Activated CD4-positive, CD25-positive, alpha-beta regulatory T cell treated with anti-CD3 and anti-CD28 coated beads, Interleukin-2, amount 50 U/mL, for 16 hours (primary cell): ENCODE measurements at places on chromosomes 11 and 22.

DNA sequence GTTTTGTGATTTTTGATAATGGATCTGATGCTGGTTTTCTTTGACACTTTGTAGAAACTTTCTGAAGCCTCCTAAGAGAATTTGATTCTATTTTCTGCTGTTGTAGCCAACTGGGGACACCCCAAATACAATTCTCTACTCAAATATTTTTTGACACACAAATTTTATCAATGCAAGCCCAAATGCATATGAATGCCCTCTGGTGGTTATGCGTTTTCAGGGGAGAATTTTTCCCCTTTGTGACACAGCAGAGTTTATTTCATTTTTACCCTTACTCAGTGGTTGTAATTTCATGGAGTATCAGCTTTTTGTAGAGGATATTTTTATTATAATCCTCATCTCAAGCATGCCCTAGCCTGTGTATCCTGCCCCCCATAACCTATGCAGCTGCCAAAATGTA lies 44.7 kb upstream of the MTMR2 start:
- no peak for DNase-seq

DNA sequence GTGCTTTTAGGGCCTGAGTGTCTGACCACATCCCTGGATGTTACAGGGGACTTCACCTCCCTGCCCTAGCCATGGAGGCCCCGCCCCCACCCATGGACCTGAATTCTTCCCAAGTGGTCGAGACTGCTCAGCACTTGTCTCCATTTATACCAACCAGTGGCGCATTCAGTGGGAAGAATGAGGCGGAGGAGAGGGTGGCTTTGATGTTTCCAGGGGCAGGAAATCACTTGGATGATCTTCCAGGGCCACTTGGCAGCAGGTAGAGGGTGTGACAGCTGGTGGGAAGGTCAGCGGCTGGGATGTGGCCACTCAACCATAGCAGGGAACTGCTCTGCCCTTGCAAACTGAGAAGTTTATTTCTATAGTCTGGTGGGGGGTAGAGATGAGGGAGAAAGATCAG lies 155.1 kb upstream of the BLID start:
- DNase-seq: no peak

GRCh38 chr11:123218451-123218850 lies 23.4 kb upstream of the CLMP start:
- DNase-seq: no peak

DNA sequence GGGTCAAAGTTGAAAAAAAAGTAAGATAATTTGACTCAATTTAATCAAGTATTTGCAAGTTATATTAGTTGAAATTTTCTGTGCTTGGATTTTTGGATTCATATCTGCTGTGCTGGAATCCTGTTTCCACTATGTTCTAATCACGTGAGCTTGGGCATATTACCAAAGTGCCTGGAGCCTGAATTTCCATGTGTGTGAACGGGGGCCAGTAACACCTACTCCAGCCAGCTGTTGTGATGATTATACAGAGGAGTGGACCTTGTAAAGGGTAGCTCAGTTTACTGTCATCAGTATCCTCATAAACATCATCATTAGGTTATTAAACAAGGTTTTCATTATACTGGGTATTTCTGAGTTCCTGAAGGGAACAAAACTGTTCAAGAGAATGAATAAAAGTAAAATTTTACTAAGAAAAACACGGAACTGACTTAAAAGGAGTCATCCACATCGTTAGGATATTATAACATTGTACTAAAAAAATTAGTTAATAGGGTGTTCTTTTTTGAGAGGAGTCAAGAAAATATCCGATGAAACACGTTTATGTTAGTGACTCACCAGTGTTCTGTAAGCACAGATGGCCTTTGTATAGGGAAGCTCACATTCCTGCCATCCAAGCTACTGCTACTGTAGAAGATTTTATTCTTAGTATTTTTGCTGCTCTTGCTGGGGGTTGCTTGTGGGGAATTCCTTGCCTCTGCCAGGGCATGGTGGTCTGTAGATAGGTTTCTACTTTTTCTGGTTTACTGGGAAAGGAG lies 144.1 kb downstream of the ARHGAP42 start:
- DNase-seq: no peak

- DNase-seq: no peak
These were observed at the start of gene BTBD18 for GRCh38 chr11:57751676-57752253. Gene BTBD18, minus strand, starts transcription at chr11:57751819. Its CDS starts 631 bp downstream, at chr11:57751188.

DNA sequence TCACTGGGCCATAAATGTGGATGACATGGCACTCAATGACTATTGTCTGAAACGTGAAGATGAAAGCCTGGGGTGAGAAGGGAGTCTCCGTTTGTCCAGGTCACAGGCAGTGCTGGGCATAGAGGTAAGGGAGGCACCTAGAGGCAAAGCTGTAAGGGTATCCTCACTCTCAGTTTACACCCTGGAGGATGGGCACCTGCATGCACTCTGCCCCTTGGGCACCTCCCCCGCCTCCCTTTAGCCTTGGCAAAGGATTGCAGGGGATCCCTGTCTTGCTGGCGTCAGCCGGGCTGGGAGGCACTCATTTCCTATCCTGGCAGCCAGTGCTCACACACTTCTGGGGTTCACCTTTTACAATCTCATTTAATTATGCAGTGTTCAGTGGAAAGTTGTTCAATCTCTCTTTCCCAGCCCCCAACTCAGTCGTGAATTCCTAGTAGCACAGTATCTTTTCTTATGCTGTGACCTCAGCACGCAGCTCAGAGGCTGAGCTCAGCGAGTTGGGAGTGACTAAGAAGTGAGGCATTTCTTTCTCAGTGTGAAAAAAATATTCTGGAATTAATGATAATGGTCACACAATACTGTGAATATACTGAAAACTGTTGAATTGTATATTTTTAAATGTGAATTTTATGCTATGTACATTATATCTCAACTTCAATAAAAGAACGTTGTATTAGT lies 866.6 kb downstream of the BRD1 start:
- no peak for DNase-seq

DNA sequence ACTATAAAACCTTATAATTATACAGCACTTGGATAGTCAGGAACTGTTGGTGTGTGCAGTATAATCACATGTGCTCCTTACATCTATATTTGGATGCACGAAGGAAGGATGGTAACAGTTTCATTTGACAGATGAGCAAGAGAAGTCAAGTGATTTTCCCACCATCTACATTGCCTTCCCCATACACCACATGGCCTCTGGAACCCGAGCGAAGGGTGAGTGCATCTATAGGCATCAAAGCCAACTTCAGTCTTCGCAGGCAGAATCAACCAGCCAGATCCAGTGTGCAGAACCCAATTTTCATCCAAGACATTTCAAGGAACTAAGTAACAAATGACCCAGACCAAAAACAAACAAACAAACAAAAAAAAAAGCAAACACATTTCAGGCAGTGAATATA lies 85.1 kb upstream of the BLID start:
- DNase-seq: no peak

DNA sequence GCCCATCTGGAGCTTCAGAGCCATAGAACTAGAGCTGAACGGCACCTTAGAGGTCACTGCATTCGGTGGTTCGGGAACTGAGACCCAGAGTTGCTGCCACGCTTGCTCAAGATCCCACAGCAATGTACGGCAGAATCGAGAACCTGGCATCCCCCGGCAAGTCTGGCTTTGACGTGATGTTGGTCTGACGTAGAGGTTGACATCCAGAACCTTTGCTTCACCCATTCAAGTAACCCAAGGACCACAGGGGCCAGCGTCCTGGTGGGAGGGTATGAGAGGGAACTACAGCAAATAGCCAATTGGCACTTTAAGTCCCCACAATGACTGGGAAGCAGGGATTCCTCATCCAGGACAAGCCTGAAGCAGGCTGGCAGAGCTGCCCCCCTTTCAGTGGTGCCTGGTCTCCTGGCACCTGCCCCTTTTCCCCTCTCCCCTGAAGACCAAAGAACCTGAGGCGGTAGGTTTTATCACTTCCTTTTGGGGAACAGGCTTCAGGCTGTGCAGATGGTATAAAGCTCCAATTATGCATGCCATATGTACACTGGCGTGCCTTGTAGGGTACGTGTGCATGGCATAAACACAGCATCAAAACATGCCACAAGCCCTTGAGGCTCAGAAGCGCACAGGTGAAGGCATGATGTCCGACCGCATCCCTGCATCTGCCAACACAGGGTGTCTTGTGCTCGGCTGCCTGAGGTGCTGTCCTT lies 15.3 kb upstream of the TEF start:
- DNase-seq: no peak

DNA sequence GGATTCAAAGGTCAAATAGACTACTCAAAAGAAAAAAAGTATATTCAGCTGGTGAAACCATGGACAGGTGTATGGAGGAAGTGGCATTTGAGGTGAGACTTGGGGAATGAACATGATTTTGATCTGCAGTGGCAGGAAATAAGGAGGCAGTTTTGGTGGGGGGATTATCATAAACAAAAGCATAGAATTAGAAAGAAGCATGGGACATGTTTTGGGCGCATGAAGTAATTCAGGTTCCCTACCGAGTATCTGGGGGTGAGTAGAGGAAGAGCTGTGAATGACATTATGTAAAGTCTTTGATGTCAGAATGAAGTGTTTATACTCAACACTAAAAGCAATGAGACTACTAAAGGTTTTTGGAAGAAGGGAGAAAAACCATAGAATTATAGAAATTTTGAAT lies 3.1 kb downstream of the CLMP start:
- DNase-seq: no peak

DNA sequence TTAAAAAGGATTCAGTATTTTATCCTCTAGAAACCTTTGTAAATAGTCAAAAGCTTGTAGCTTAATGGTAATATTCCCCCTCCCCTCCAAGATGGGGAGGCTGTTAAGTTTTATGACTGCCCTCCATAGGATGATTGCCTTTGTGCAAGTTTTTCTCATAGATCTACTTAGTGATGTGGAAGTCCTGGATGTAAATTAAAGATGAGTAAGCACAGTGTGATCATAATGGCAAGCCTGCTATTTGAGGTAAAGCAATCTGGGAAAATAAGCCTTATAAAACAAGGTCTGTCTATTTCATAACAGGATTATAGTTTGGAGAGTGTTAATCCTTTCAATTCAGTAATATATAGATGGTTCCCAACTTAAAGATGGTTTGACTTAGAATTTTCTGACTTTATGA lies 216.3 kb downstream of the DDX10 start:
- no peak for DNase-seq

DNA sequence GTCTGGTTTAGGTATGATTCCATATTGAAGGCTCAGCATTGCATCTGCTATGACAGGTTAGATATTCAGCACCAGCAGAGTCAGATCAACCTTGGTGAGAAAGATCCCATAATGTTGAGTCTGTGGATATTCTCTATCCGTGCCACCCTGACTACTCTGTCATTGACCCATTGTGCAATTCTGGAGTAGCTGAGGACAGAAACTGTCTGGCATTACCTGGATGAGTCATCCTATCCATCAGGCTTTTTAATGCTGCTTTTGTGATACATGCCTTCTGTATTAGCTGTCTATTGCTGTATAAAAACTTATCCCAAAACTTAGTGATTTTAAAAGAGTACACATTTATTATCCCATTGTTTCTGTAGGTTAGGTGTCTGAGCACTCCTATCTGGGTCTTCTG lies 189.1 kb upstream of the FAT3 start:
- no peak for DNase-seq

DNA sequence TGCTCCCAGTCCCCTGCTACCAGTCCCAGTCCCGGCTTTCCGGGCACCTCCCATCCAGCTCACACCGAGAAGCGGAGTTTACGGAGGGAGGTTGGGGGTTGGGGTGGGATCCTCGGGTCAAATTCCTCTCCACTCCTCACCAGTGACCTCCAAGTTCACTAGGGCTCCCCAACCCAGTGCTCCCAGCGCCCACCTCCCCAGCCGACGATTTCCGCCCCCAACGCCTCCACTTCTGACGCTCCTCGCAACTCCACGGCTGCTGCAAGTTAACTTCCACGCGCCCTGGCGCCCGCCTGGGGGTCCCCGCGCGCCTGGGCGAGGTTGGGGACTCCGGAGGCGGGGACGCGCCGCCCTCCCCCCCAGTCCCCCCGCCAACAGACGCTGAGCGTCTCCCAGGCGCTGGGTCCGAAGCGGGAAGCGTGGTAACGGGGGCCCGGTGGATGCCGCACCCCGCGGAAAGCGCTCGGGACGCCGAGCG lies 526 bp downstream of the TPST2 start:
- no peak for DNase-seq

DNA sequence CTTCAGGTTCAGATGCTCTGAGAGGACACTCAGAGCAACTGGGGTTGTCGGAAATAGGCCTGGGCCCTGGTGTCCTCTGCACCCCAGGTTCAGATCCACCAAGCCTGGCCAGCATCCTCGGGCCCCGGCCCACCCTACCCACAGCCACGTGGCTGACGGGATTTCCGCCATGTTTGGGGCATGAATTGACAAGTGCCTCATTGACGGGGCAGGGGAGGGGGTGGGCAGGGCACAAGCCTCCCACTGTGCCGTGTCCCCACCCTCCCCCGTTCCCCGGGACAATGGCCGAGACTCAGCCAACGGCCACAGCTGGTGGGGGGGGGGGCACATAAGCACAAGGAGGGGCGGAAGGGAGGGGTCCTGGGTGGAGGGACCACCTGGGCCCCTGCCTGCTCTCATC lies 8.5 kb downstream of the MYRF start:
- no peak for DNase-seq

GRCh38 chr22:32682990-32683389 lies 118.5 kb upstream of the TIMP3 start:
- no peak for DNase-seq

DNA sequence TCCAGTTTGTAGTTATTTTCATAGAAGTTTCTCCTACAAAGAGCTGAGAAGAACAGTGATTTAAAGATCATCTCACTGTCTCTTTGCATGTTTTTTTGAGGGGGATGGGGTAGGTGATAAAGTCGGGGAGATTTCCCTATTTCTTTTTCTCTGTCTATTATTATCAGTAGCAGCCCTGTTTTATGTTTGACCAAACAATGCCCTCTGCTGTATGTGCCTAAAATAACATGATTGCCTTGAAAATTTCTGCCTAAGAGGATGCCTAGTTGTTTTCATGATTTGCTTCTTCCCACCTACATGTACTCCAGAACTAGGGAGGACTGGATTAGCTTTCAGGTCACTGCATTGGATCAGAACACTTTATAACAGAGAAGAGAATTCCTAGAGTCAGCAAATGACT lies 1330.2 kb downstream of the LRRC4C start:
- no peak for DNase-seq

DNA sequence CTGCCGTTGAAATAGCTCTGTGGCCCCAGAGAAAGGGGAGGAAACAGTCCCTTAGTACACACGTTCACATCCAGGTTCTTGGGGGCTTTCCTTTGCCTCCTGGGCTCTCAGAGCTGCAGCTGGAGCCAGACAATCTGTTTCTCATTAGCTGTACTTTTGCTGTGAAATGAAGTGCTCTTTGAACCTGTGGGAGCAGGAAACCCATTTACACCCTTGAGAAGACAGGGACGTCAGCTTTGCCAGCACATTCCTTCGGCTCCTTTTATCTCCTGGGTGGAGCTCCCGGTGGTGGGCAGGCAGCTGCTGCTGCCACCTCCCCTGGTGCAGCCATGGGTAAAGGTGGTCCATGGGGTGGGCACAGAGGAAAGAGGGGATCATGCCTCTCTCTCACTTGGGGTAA lies 80.6 kb upstream of the TIMP3 start:
- no peak for DNase-seq
